Fibroblast of the aortic adventitia (primary cell): ENCODE measurements at places on chromosomes 7 and 10.

GRCh38 chr10:34994565-34995142 lies 95.5 kb downstream of the CUL2 start:
- DNase-seq, result peak; percentile 89

- no peak for DNase-seq
Observed at GRCh38 chr7:136063326-136063666, 86.1 kb upstream of the MTPN start.

DNA sequence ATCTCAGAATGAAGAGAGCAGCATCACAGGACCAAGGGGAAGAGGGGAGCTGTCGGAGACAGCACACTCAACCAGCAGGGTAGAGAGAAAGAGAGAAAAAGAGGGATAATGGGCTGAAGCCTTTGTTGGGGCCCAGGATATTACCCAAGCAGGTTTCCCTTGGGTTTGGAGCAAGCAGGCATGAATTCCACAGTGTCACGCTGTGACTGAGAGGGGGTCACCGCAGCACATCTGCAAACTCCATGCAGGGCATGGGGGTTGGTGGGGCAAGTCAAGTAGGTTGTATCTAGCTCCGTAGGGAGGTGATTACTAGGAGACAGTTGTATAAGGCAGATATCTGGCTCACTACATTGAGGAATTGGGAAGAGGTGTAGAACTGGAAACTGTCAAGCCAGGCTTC lies 42.2 kb upstream of the SEMA3E start:
- DNase-seq, result no peak

DNA sequence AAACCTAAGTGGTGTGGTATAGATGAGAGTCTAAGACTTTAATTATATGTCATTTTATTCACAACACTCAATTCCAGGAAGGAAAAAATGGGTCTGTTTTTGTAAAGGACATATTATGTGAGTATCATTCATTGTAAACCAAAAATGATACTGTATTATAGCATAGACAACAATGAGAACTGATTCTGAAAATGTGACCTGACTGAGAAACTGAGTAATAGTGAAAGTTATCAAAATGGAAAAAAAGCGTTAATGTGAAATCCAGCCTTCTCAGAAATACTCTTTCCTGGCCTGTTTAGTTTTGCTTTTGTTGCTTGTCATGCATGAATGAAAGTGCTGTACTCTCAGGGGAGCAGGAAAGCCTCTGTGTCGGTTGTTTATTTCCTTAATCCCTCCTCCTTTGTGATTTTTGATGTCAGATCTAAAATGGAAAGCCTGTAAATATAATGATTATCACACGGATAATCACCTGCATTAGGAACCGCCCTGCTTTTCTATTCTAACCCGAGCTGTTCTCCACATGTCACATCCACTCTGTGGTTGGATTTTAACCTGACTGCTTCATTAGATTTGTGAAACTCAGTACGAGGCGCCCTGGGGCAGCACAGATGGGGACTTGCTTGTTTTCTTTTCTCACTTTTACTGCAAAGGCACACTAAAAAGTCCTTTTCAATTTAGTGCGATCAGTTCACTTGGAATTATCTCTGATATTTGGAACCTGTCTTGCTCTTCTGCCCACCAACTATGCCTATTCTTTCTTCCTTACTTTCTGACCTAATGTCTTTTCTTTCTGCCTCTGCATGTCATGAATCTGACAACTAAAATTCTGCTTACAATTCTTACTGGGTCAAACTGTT lies 240.9 kb upstream of the KAT6B start:
- DNase-seq, result no peak

DNA sequence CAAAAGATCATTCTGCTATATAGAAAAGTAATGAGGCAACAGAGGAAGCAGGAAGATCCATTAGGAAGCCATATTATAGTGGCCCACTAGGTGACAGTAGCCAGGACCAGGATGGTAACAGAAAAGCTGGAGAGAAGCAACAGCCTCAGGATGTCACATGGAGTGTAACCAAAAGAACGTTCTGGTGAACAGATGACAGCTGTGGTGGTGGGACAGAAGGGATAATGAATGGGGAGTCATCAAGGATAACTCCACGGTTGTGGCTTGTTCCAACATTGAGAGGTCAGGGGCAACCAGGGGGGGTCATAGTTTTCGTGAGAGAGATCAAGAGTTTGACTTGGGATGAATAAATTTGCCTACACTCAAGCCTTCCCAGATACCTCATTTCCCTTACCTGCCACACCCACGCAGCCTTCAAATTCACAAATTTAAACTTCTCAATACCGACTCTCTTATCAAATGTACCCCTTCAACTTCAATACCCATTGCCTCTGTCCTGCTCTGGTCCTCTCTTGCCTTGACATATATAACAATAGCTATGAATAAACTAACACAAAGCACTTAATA lies 9.3 kb downstream of the TBL2 start:
- DNase-seq, result no peak

DNA sequence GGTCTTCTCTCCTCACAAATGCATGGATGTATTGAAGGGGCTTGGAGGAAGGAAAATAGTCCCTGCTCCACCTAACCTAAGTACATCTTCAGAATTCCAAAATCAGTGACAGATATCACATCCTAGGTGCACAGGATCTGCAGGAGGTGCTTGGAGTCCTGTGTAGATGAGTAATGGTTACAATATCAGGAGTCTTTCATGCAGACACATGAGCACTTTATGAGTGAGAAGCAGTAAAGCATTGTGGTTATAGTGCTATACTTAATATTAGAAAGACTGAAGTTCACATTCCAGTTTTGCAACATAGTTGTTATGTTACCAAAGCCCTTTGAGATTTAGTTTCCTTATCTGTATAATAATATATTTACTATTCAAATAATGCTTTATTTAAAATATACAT lies 516.7 kb downstream of the NEBL start:
- no peak for DNase-seq

DNA sequence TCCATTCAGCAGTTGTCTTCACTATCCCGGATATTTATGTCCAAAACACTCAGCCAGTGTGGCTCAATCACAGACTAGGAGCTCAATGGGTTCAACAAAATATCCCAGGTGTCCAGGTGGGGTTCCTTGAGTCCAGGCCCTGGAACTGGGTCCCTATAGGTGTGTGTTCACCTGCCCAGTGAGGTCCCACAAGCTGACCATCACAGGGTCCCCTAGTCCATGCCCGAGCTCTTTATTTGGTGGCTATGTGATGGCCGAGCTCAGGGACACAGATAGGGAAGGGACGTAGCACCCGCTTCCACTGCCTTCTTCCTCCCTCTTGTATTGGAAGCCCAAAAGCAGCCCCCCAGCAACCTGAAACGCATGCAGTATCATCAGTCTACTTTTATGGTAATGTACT lies 78.9 kb upstream of the DDC start:
- DNase-seq, result no peak

DNA sequence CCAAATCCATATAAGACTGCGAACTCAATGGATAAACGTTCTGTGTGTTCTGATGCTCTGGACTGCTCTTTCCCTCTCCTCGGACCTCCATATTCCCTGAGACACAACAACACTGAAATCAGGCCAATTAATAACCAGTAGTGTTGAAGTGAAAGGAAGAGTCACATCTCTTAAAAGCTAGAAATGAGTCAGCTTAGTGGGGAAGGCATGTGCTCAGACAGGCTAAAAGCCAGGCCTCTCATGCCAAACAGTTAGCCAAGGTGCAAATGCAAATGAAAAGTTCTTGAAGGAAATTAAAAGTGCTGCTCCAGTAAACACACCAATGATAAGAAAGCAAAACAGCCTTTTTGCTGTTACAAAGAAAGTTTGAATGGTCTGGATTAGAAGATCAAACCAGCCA lies 29.3 kb downstream of the TNS3 start:
- DNase-seq, result peak; percentile 80

GRCh38 chr10:18378766-18379165 lies 238.5 kb downstream of the CACNB2 start:
- peak; percentile 2 for DNase-seq

DNA sequence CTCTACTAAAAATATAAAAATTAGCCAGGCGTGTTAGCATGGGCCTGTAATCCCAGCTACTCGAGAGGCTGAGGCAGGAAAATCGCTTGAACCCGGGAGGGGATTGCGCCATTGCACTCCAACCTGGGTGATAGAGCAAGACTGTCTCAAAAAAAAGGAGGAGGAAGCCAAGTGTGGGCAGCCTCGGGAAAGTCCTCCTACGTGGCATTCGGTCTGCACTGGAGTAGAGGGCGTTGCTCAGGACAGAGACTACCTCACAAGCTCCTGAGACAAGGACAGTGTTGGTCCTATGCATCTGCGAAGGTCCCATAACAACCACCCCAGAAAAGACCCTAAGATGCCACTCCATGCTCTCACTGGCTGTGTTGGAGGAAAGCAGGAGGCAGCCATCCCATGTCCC lies 10.0 kb upstream of the SERPINE1 start:
- peak; percentile 60 for DNase-seq

DNA sequence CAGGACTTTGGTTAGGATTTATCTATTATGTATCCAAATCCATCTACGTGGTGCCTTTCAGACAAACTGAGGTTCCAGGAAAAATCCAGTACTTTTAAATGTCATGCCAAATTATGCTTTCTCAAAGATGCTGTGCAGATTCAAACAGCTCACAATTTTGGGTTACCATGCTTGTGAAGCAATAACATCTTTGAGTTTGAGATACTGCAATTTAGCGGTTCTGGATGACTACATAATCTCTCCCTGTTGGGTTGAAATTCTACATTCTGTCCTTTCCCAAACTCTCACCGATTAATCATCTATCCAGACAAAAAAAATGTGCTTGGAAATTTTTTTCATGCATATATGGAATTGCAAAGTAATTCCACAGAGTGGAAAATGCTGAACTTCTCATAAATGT lies 3.5 kb downstream of the RHOBTB1 start:
- peak; percentile 71 for DNase-seq

GRCh38 chr7:2138146-2138765 lies 94.5 kb downstream of the MAD1L1 start:
- no peak for DNase-seq

DNA sequence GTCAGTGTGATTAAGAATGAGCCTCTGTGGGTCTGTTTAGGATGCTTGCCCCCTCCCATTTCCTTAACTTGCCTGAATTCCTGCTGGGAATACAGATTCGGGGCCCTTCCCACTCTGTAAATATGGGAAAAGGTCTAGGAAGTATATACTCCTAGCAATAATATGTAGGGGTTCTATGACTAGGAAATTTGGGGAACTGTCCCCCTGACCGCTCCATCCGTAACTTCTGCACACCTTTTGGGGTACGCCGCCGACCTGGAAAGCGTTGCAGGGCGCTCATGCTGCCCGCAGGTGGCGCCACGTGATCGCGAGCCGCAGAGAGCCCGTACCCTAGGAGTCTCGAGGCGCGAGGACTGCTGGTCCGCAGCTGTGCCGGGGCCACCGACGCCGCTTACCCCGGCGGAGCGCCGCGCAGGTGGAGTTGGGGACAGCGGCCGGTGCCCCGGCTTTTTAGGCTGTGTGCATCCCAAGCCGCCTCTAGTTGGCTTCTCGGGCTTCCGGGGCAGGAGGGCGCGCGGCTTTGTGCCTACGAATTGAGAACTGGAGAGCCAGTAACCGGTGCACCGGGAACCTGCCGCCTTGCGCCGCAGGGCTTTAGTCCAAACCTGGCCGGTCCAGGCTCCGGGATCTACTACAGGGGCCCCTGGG lies 656 bp upstream of the CNNM2 start:
- peak; percentile 67 for DNase-seq
